ENCODE measurements at places on chromosomes 2 and 18.

GRCh38 chr2:200742426-200742825 lies 69.3 kb upstream of the BZW1 start:
- DNase-seq: no peak

DNA sequence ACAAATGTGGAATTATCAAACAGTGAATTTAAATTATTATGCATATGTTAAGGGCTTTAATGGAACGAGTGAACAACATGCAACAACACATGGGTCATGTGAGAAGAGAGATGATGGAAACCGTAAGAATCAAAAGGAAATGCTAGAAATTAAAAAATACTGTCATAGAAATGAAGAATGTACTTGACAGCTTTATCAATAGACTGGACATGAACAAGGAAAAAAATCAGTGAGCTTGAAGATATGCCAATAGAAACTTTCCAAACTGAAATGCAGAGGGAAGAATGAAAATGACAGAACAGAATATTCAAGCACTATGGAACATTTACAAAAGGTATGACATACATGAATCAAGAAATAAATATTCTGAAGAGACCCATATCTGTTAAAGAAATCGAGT lies 117.7 kb upstream of the KCNJ3 start:
- DNase-seq: no peak

GRCh38 chr2:85355073-85355410 lies 473 bp downstream of the ELMOD3 start:
- no peak for DNase-seq

- no peak for DNase-seq
Observed at GRCh38 chr2:14626873-14627272, 5.6 kb upstream of the LRATD1 start.

GRCh38 chr2:231123362-231123898 lies 1.4 kb downstream of the HTR2B start:
- peak; percentile 4 for DNase-seq

DNA sequence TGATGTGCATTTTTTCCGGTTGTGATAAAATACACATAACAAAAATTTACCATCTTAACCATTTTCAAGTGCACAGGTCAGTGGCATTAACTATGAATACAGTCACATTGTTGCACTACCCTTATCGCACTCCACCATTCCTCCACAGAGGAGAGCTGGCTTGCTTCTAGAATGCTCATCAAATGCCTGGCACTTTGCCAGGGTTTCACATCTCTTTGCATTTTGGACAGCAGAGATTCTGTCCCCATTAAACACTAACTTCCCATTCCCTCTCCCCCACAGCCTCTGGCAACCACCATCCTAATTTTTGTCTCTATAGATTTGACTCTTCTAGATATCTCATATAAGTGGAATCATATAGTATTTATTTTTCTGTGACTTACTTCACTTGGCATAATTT lies 165.0 kb downstream of the ASB1 start:
- DNase-seq: no peak

GRCh38 chr2:166404831-166405568 lies 29.3 kb upstream of the SCN9A start:
- DNase-seq: no peak

DNA sequence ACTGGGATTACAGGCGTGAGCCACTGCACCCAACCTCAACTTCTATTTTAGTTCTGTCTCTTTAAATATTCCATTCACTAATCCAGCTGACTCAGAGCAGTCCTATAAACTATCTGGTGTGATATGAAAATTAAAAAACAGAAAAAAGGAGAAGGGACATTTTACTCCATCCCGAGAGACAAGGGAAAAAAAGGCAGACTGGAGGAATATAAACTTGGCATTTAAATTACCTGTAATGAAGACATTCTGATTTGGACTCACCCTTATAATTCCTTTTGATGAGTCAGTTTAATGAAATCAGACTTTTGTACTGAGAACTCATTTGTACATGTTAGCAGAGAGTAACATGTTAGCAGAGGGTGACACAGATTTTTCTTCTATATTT lies 74.8 kb upstream of the RIOK3 start:
- DNase-seq: no peak

DNA sequence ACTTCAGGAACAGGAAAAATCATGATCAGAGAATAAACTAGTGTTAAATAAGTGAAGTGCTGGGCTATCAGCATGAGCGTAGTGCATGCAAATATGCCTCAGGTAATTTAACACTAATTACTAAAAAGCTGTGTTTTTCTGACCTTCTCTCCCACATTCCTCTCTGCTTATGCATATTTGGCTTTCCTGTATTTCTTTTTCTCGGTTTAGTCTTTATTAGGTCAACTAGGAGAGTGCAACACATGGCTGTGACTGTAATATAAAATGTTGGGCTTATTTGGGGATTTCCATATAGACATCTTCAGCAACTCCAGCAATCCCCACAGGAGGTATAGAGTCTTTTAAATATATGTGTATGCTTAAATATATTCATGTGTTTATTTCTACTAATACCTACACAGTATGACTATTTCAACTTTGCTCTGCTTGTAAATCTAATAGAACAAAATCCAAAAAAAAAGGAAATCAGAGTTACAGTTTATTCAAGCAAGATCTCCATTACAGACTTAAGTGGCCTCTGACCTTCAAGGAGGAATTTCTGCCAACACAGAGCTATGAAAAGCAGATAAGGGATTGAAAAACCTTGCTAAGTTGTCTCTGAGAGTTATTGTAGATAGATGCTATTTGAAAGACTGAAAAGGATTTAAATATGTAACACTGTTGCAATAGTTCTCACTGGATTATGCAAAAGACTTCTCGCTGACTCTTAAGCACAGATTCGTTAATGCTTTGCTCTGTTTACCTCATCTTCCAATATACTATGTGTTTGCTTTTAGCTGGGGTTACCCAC lies 359.5 kb upstream of the RGPD4 start:
- DNase-seq: no peak

- no peak for DNase-seq
Observed at GRCh38 chr2:176098366-176099158, 1.0 kb upstream of the HOXD12 start.

DNA sequence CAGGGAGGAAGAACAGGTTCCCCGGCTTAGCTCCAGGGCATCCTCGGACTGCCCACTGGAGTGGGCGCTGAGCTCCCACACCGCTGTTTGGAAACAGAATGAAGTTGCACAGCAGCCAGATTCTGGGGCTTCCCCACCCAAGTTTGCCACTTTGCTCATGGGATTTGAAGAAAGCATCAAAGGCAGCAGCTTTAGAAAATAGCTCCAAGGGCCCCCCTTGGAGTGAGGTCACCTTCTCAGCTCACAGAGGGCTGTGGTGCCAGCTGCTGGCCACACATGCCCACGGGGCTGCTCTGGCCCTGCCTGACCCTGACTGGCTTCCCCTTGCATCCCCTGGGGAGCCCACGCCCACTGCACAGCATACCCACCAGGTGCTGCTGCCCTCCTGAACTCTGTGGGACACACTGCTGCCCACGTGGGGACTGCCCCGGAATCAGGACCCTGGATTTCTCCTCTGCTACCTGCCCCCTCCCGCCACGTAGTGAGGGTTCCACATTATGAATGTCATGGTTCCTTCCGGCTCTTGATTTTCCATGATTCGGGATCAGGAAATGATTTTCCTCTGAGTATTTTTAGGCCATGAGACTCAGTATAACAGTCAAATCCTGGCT lies 70.3 kb downstream of the TGOLN2 start:
- no peak for DNase-seq

DNA sequence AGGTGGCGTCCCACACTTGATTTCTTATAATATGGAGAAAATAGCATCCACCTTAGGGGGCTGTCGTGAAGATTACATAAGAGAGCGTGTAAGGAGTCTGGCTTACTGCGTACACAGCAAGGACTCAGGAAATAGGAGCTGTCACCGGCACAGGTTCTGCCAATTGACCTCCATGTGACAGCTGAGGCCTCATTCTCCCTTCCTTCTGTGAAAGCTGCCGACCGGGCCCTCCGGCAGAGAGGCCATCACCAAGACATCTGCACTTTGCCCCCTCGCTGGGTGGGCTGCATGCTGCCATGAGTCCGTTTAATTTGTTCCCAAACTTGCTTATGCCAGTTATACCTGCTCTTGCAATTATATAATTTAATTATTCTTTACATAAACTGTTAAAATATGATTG lies 27.7 kb downstream of the HS1BP3 start:
- DNase-seq: no peak

All from activated CD4-positive, alpha-beta T cell treated with anti-CD3 and anti-CD28 coated beads, Interleukin-2, Interleukin-4, amounts not matched to agents 100 ng/mL and 50 ng/mL, durations not matched to agents 16 hours and 8 hours (primary cell).